ENCODE measurements at places on chromosomes 2 and 18.

DNA sequence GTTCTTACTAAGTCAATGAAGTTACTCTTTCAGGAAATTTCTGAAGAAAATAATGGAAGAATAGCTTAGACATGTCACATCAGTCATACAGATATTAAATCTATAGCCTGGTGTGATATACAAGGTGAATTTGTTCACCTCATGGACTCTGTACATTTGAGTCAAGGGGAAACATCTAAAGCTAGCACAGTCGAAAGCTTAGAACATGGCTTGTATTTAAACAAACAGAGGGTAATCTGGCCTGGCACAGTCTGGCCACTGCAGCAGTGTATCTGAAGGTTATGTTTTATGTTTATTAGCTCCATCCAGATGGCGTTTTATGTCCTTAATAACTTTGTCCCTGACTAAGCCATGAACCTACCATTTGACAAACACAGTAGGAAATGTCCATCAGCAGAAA, 817.3 kb downstream of the SATB2 start:
- DNase-seq = no peak

DNA sequence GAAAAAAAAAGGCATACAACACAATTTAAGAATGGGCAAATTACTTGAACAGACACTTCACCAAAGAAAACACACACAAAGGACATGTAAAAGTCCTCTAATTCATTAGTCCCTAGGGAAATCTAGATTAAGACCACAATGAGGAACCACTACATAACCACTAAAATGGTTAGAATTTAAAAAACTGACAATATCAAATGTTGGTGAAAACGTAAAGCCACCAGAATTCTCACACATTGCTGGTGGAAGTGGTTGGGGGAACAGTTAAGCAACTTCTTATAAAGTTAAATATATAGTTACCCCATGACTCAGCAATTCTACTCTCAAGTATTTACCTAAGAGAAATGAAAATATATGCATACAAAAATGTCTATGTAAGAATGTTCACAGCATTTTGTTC, 11.8 kb downstream of the RTN4 start:
- DNase-seq = no peak

DNA sequence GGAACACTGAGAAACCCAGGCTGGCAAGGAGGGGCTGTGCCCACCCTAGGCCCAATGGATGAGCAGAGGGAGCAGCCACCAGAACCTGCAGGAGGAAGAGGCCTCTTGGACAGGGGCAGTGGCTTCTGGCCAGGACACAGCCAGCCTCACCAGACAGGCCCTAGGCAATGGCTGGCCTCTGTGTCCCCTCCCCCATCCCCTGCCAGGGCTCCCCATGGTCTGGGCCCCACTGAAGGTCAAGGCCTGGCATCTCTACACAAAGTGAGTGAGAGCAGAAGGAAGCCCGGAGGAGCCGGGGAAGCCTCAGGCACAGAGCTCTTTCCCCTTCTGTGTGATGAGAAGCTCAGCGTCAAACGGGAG, 6.3 kb downstream of the PRLH start:
- DNase-seq = no peak

GRCh38 chr2:86490245-86490644, 49.1 kb downstream of the KDM3A start:
- no peak for DNase-seq

GRCh38 chr18:43847164-43848091, 570.1 kb upstream of the SYT4 start:
- DNase-seq = peak; percentile 66

DNA sequence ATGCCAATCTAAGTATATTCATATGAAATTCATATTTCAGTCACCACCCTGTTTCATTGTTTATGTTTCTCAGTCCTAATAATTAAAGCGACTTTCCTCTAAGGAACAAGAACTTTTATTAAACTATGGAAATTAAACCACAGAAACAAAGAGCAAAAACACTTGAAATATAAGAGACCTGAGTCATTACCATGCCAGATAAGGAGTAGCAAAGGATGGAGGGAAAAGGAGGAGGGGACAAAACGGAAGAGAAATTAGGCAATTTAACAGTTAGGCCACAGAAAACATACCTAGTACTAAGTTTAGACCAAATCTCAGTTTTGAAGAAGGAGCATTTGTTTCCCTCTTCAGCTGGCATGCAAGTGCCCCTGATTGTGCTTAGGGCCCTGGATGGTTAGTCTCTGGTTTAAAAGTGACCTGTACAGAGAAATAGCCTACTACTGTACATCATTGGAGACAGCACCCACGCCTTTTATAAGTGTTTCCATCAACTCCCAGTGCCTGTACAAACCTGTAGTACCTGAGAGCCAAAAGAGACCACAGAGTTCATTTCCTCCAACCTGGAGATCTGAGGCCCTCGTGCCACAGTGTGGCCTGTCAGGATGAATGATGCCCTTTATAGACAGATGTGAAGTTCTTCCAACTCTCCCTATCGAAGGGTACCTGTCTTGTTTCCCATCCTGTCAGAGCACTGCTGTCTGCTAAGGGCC, 74.5 kb downstream of the SPATS2L start:
- peak; percentile 86 for DNase-seq

GRCh38 chr2:219720956-219721355, 93.5 kb downstream of the SLC4A3 start:
- no peak for DNase-seq

GRCh38 chr2:62291517-62292137, 95.7 kb downstream of the B3GNT2 start:
- no peak for DNase-seq

DNA sequence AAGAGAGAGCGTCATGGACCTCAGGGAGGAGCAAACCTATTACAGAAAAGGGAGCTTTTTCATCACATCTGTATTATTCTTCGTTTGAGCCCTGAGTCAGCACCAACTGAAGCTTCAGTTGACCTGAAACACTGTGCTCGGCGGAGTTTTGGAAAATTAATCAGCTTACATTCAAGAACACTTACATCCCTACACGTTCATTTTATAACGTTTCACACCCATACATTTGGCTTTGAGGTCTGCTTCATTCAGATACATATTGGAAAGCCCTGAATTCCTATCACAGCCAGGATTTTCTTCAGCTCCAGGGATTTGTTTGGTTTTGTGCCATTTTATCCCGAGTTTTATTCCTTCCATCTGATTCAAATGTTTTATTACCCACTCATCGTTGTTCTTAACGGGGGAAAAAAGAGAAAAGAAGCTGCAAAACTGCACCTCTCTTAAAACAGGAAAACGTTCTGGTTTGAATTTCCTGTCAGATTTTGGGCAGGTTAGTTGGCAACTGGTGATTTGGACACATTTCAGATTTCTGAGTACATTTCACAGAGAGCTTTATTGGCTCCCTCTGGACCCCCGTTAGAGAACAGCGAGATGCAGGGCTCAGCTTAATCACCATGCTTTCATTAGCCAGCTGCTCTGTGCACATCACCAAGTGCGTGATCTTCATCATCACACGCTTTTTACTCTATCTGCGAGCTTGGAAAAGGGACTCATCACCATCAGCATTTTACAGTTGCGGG, 88.8 kb downstream of the CDC42EP3 start:
- DNase-seq = peak; percentile 46

DNA sequence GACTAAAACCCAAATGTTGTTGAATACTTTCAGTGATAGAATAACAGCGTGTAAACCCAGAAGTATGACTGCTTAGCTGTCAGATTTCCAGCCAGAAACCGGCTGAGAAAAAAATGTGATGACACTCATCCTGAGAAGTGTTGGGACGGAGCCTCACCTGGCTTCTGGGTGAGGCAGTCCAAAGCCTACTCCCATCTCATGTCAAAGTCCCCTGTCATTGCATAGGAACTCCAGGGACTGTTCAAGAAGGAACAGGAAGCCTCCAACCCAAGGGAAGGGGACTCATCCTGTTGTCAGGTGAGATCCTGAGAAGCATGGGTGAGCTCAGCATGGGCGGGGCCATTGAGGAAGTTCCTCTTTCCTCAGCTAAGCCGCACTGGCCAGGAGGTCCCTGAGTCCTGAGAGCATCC, 11.3 kb upstream of the CHRNA1 start:
- DNase-seq = peak; percentile 46

DNA sequence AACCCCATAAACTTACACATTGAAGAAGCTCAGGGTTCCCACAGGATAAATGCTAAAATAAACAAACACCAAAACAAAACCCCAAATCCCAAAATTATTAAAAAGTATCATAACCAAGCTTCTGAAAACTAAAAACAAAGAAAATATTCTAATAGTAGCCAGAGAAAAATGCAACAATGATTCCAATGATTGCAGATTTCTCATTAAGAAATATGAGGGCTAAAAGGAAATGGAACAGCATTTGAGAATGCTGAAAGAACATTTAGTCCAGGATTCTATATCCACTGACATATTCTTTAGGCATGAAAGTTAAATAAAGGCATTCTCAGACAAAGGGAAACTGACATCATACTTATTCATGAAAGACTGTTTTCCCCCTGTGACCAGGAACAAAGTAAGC, 212.4 kb downstream of the SLC4A10 start:
- no peak for DNase-seq

GRCh38 chr2:143877876-143878530, 641.9 kb downstream of the ZEB2 start:
- no peak for DNase-seq

DNA sequence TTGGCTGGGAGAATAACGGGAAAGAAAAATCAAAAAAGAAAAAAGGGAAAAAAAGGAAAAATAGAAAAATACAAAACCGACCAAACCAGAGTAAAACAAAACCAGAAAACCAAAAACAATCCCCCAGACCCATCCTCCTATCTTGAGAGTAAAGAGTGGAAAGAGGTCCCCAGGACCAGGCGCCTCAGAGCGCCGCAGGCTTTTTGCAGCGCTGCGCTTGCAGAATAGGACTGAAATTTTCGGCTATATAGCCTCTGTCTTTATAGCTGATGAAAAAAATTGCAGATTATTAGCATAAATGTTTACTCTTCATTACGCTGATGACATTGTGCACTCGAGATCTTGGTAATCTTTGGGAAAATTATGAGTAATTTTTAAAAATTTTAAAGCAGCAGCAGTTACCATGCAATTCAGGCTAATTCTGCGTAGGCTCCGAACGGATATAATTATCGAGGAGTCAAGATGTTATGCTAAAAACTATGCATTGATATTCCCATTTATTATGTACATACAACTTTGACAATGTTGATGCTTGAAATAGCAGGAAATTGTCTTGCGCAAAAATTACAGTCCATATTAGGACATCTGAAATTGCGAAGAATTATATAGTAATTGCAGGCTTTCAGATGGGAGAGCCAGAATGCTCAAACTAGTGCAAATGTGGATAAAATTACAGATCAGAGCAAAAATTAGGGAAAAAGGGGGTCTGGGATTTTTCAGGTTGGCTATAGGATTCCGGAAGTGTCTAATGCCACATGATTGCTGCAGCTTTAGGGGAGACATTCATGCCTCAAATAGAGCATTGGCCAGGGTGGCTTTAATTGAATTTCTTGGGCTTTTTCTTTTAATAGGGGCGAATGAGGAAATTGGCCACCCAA, 8.3 kb downstream of the DLX1 start:
- DNase-seq = peak; percentile 22

DNA sequence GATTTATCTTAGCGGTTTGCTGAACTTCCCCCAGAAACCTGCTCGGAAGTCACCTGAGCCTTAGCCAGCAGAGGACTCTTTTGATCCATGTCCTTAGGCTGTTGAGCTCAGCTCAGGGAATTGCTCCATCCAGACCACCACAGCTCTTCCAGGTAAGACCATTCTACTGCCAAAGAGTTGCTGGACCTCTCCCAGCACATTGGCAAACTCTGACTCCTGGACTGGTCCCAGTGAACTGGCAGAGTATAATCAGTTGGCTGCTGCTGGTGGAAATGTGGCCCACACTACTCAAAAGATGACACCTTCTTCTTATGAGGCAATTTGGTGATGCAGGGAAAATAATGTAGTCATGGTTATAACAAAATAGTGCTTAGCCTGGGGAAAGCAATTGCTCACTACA, 308.8 kb upstream of the FIGN start:
- no peak for DNase-seq

DNA sequence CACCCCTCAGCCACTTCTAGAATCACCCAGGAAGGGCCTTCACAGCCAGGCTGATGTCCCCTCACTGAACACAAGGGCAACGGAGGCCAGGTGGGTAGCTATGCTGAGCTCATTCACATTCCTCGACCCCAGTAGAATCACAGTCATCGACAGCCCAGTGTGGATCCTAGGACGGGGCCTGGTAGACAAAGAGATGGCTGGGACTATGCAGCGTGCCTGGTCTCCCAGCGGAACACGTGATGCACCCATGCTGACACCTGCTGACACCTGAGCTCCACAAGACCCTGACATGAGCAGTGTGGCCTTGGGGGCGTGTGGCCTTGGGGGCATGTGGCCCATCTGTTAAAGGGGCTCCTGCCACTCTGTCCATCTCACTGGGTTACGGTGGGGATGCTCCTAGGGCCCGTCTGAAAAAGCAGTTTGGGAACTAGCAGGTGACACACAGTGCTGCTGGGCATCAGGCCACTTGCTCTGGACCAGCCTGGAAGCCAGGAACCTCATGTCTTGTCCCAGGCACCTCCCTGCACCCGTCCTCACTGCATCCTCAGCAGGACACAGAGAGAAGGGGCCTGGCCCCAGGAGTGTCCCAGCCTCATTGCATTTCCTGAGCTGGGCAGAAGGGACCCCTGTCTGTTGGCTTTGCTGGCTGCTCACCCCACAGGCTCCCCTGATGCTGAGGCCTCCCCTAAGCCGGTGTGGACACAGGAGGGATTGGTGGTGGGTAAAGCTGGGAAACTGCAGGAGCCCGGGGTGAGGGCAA, 9.7 kb downstream of the ECEL1 start:
- DNase-seq = no peak
